ENCODE measurements at places on chromosomes 3 and 15. TPM values are rescaled to one million over a fixed set of nuclear protein-coding genes. Genes with fewer than 3 reads are reported as not detected.

Gene COLQ
- 0.29 TPM for total RNA-seq

Gene STRA6
- total RNA-seq = 30.8 TPM

Gene GNAT1
- total RNA-seq = not detected

Gene ENTPD3
- not detected for total RNA-seq

Gene RGMA
- total RNA-seq = not detected

Gene ST3GAL6
- 1.2 TPM for total RNA-seq

Gene ZNF660
- total RNA-seq = 0.91 TPM

- no peak for DNase-seq
These were observed 62.8 kb downstream of the NBEAL2 start for GRCh38 chr3:47042231-47042791.

GRCh38 chr3:190167936-190168680 lies 47.4 kb upstream of the P3H2 start:
- DNase-seq = no peak

DNA sequence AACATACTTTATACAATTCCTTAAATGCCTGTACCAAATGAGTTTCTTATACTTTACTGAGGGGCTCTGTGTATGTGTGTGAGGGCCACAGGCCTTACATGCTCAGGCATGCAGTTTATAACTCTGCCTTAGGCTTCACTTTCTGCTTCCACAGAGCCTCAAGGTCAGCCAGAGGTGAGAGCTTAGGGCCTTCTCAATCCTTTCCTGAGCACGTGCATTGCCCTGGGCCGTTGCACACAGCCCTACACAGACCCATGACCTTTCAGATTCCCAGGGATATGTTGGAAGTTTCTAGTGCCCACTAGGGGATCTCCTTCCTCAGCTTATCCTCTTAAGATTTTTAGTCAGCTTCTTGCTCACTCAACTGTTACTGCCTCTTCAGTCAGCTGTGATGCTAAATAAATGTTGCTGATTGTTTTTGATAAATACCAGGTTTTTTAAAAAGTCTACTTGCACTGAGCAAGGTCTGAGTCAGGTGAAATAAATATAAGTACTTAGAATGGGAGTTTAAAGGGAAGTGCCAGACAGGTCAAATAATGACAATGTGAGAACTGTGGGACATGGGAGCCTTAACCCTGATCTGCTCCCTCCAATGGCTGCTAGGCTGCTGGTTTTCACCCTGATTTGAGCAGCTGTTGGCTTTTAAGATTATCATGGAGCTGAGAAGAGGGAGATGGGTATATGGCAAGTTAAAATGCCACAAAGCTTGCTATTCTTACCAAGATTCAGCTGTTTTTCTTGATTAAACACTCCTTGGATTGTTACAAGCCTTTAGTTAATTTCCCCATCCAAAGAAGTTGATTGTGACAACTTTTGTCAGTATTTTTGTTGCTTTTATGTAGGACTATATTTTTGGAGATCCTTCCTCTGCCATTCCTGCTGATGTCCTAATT lies 169.5 kb downstream of the PLD1 start:
- no peak for DNase-seq

- no peak for DNase-seq
These were observed 249.1 kb downstream of the CTNNB1 start for GRCh38 chr3:41448396-41448795.

DNA sequence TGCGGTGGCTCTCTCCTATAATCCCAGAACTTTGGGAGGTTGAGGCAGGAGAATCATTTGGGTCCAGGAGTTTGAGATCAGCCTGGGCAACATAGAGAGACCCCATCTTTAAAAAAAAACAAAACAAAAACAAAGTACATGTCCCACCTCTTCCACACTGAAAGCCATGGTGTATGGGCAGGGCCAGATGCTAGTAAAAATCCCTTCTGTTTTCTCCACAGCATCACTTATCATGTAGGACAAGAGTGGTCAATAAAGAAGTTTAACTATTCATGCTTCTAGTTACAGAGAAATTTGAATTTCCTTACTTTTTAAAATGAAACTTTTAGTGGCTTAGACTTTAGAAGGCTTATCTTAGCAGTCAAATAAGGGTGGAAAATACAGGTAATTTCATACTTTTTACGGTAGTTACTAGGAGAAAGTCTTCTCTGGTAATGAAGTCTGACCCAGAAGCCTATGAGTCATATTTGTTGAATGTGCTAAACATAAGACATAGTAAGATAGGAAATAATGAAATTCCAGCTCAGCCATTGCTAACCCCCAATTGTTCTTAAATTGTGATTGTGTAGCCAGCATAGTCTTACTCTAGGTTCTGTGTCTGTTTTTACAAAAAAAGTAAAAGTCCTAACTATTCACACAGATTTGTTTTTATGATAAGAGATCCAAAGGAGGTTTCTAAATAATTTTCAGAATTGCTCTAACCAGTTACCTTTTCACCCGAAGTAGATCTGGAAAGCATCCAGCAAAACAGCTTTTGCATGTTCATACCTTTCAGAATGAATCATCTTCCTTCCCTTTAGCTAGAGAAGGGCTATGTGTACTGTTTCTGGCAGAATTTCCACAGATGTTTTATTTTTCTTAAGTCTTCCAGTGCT lies 16.4 kb upstream of the ZNF609 start:
- DNase-seq = peak; percentile 78

DNA sequence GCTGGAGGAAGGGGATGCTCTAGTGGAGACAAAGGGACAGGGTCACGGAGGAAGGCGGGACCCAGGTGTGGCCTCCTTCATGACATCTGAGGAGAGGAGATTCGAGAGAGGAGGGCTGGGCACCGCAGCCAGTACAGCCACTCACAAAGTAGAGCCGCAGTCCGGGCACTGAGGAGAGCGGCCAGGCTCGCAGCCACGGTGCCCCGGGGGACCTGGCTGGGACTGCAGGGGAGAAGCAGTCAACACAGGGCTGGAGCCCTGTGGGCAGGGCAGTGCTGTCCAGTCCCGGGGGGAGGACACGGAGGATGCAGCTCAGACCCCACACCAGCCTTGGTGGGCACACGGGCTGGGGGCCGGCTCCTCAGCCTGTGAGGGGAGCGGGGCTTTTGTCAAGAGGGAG lies 40.3 kb downstream of the HMCES start:
- no peak for DNase-seq

DNA sequence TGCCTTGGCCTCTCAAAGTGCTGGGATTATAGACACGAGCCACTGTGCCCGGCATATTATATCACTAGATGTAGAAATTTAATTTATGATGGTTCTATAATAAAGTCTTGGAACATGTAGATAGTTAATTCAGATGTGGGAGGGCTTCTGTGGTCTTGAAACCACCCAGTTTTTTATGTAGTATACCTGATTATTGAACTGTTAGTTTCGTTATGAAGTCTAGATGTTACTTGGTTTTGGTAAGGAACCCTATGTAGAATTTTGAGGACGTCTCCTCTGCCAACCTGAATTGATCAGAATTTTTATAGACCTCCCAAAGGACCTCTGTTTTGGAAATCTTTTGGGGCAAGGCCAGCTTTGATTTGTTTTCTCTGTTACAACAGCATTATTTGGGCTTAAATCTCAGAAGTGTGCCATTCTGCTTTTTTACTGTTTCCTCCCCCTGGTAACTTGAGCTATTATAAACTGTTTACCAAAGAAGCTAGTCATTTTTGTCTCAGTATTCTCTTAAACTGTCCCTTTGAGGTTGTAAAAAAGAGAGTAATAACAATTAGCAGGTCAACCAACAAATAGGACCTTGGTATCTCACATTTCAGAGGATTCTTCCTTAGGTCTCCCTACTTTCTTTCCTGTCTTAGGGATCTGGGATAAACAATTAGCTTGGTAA lies 20.8 kb downstream of the AKAP13 start:
- no peak for DNase-seq

DNA sequence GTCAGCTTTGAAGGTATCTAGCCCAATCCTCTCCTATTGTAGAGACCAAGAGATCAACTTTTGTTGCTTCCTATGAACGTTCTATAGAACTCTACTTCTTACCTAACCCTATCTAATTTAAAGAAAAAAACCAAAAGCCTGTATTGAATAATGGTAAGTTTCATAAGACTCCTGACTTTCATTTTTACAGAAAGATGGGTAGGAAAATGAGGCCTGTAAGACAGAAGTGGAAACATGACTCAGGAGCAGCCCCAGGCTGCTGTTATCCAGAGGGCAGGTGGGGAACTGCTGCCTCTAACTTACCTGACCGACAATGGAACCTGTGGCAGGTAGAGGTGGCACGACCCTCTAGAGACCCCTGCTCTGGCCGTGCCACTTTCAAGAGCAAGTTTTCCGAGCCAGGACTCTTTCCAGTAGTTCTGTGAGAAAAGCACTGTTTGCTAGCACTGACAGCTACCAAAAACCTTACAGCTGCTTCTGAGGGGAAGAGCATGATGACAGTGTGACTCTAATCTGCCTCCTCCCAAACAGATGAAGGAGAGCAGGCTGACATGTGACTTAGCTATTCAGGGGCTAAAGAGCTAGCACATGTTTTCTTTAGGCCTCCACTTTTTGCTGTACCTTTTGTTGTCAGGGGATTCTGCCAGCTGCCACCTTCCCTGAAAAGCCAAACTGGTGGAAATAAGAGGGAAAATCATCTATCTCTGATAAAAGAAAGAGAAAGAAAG lies 17.5 kb downstream of the POPDC2 start:
- DNase-seq = peak; percentile 27

- DNase-seq = no peak
These were observed 119.5 kb downstream of the ZNF280D start for GRCh38 chr15:56613811-56614210.

DNA sequence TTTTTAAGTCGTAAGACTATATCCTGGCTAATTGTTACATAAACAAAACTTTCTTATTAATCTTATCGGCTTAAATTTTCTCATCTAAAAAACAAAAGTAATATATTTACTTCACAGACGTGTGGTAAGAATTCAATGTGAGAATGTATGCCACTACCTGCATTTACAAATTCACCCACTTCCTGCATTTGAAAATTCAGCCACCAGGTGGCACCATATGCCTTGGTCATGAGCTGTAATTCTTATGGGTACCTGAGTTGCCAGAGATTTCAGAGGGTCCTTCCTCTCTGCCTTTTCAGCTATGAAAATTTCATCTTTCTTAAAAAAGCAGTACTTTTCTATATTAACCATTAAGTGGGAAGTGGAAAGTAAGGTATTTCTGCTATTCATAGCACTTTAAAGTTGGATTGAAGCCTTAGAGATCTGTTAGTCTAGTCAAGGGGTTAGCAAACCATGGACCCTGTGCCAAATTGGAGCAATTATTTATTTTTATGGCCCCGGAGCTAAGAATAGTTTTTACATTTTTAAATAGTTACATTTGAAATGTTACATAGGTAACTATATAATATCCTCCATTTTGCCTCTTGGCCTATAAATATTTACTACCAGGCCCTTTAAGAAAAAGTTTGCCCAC lies 127.8 kb downstream of the HCN4 start:
- peak; percentile 50 for DNase-seq

DNA sequence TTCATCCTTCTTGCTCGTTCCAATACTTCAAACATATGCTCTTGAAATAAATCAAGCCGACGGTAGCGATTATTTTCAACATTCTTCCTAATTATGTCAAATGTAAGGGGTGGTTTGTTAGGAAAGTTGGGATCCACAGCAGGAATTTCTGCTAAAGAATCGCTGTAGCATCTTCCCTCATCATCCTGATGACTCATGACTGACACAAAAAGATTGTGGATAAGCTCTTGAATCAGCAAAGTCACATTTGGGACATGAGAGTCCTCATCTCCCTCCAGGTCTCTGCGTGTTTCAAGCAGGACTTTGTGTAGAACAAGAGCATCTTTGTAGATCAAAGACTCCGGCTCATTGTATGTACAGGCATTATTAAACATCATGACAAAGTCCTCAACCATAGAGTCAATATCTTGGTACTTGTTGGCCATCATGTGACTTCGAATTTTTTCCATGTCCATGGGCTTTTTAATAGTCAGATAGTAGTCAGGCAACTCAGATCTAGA lies 73.0 kb downstream of the UQCC5 start:
- DNase-seq = no peak

DNA sequence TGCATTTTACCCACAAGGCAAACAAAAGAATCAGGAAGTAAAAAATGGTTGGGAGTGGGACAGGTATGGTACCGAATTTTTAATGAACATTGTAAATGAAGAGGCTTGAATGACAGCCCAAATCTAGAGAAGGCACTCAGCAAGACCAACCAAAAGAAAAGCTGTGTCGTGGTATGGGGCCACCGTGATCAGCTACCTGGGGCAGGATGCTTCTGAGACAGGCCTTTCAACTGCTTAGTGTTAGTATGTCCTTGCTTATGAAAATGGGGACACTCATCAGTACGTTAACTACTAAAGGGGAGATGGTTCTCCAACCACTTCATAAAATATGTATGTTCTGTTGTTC lies 228.7 kb upstream of the ST8SIA2 start:
- no peak for DNase-seq

DNA sequence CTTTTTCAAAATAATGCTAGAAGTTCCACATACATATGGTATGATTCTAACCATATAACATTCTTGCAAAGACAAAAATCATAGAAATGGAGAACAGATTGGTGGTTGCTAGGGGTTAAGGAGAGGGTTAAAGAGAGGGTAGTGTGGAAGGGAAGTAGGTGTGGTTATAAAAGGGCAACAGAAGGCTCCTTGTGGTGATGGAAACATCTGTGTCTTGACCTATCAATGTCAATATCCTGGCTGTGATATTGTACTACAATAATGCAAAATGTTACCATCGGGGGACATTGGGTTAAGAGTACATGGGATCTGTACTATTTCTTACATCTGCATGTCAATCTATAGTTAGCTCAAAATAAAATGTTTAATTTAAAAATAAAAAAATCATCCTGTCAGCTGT lies 67.8 kb upstream of the FSIP1 start:
- no peak for DNase-seq

Measured in Daoy (cell line).